ENCODE measurements at places on chromosomes 3 and 15. TPM values are rescaled to one million over a fixed set of nuclear protein-coding genes. Genes with fewer than 3 reads are reported as not detected.
A peak's percentile ranks its signal among the peaks of the same experiment; 100 is the strongest.

DNA sequence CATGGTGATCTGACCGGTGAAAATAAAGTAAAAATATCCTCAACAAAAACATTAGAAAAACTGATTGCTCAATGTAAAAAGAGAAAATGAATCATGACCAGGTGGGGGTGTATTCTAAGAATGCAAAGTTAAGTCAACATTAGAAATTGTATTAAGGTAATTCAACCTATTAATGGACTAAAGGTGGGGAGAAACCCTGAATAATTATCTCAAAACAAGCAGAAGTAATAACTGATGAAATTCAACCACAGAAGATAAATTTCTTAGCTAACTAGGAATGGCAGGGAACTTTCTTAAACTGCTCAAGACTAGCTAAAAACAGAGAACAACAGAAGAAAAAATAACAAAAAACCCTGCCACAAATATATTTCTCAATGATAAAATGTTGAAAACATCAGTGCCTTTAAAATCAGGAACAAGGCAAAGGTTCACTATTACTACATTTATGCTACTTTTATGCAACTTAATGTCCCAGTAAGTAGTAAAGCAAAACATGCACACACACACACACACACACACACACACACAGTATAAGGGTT, 204.4 kb upstream of the THBS1 start:
- no peaks in the 10 kb centered on the region for H3K27me3 ChIP-seq
- H3K27ac ChIP-seq = no peak overlapping the region
- H3K4me3 ChIP-seq = no peak overlapping the region
- H3K4me1 ChIP-seq = no peaks in the 10 kb centered on the region
- DNase-seq = no peak

- no peak overlapping the region for H3K27ac ChIP-seq
- DNase-seq = no peak
- no peak overlapping the region for H3K4me3 ChIP-seq
- H3K4me1 ChIP-seq = peaks cover 13% of the 10 kb centered on the region
- H3K27me3 ChIP-seq = no peaks in the 10 kb centered on the region
- peaks cover 50% of the 10 kb centered on the region for H3K36me3 ChIP-seq
These were observed 145.1 kb downstream of the GHSR start for GRCh38 chr3:172303181-172303580.

- H3K27me3 ChIP-seq = no peaks in the 10 kb centered on the region
- no peak overlapping the region for H3K4me3 ChIP-seq
- DNase-seq = no peak
- H3K27ac ChIP-seq = no peak overlapping the region
- H3K4me1 ChIP-seq = peaks cover 4% of the 10 kb centered on the region
These were observed 38.0 kb downstream of the INO80 start for GRCh38 chr15:41078125-41078524.

DNA sequence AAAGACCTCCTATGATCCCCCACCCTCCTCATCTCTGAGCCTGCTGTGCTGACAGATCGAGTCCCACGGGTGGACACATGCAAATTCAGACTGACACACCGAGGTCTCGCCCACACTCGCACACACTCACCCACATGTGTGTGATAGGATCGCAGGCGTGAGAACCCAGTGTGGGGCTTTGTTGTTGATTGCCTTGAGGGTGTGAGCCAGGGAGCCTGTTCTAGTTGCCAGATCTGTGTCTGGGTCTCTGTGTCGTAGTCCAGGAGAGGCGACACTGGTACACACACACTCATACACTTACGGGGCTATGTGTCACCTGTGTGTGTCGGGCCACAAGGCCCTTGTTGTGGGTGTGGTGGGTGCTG, 2.0 kb downstream of the EPHB3 start:
- no peak for DNase-seq
- no peaks in the 10 kb centered on the region for H3K36me3 ChIP-seq
- peak overlapping the region; percentile 70 for H3K4me3 ChIP-seq
- H3K27me3 ChIP-seq = peaks cover 13% of the 10 kb centered on the region
- no peak overlapping the region for H3K27ac ChIP-seq
- H3K4me1 ChIP-seq = peaks cover 30% of the 10 kb centered on the region

DNA sequence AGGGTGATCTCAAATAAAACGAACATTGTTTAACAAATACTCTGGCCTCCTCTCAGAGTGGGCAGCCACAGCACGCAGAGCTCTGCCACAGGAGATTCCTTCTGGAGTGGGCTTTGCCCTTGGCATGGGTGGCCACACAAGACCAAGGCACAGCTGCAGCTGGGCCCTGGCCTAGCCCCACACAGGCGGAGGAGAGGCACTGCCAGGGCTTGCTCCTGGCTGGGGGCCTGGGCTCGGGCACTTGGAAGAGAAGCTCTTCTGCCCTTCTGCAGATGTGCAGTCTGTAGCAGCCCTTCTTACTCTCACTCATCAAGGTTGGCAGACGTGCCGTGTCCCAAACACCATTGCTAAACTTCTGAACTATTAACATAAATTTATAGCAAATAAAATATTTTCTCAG, 67.2 kb downstream of the CRTC3 start:
- no peaks in the 10 kb centered on the region for H3K36me3 ChIP-seq
- no peak overlapping the region for H3K4me3 ChIP-seq
- no peak for DNase-seq
- H3K27ac ChIP-seq = no peak overlapping the region
- no peaks in the 10 kb centered on the region for H3K27me3 ChIP-seq

DNA sequence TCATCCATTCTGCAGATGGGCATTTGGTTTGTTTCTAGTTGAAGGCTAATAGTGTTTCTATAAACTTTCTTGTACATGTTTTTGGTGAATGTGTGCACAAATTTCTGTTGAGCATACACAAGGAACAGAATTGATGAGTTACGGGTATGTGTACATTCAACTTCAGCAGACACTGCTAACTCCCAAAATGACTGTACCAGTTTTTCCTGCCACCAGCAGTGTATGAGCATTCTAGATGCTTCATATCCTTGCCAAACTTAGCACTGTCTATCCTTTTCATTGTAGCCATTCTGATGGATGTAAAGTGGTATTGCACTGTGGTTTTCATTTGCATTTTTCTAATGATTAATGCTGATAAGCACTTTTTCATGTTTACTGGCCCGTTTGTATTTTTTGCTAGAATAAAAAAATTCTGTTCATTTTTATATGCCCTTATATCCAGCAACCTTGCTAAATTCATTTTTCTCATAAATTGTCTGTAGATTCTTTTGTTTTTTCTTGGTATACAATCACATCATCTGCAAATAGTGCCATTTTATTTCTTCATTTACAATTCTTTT, 110.2 kb downstream of the ATP1B3 start:
- no peak overlapping the region for H3K4me3 ChIP-seq
- H3K36me3 ChIP-seq = peaks cover 22% of the 10 kb centered on the region
- H3K4me1 ChIP-seq = no peaks in the 10 kb centered on the region
- no peak overlapping the region for H3K27ac ChIP-seq
- no peak for DNase-seq

DNA sequence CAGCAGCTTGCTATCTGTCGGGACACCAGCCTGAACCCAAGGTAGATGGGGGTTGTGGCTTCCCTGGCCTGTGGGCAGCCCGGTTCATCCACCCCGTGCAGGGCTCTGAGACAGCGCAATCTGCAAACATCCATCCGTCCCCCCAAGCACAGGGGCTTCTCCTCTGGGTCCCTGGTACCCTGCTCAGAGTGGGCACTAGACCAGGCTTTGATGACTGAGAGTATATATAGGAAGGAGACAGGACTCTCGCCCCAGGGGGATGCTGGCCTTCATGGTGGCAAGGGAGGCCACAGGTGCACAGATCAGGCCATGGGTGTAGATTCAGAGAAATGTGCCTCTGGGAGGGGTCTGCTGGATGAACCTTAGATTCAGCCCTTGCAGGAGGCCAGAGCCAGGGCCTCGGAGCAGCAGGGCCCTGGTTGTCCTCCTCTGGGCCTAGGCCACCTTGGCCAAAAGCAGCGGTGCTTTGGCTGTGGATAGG, 40.3 kb downstream of the CFAP100 start:
- H3K27ac ChIP-seq = no peak overlapping the region
- H3K36me3 ChIP-seq = no peaks in the 10 kb centered on the region
- DNase-seq = no peak
- H3K27me3 ChIP-seq = no peaks in the 10 kb centered on the region
- H3K4me3 ChIP-seq = no peak overlapping the region

- no peak overlapping the region for H3K4me3 ChIP-seq
- H3K27ac ChIP-seq = no peak overlapping the region
- H3K27me3 ChIP-seq = peaks cover 10% of the 10 kb centered on the region
- H3K4me1 ChIP-seq = no peaks in the 10 kb centered on the region
- no peak for DNase-seq
These were observed 208.1 kb downstream of the SV2B start for GRCh38 chr15:91308199-91308598.

DNA sequence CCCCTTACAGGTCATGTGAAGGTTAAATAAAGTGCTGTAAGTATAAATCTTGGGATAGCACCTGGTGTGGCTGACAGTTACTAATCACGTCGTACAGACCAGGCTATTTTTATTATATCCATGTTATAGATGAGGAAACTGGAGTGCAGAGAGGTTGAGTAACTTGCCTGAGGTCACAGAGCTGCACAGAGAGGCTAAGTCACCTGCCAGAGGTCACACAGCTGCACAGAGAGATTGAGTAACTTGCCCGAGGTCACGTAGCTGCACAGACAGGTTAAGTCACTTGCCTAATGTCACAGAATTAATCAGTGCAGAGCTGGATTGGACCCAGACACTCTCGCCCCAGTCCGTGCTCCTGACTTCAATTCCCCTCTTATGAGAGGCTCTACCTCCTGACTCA, 171.5 kb downstream of the NUP210 start:
- DNase-seq = no peak
- H3K27ac ChIP-seq = no peak overlapping the region
- H3K4me1 ChIP-seq = no peaks in the 10 kb centered on the region
- H3K4me3 ChIP-seq = no peak overlapping the region
- peaks cover 14% of the 10 kb centered on the region for H3K27me3 ChIP-seq
- H3K36me3 ChIP-seq = no peaks in the 10 kb centered on the region

Gene PLIN1
- not detected for total RNA-seq

Gene NUDT16
- 10.8 TPM for total RNA-seq

Gene GOLGA6B
- not detected for total RNA-seq

Gene LYSMD2
- 2.9 TPM for total RNA-seq

Gene ADAMTS7
- 2.4 TPM for total RNA-seq

Gene TLR9
- not detected for total RNA-seq

Gene MEGF11
- total RNA-seq = 7.3 TPM

DNA sequence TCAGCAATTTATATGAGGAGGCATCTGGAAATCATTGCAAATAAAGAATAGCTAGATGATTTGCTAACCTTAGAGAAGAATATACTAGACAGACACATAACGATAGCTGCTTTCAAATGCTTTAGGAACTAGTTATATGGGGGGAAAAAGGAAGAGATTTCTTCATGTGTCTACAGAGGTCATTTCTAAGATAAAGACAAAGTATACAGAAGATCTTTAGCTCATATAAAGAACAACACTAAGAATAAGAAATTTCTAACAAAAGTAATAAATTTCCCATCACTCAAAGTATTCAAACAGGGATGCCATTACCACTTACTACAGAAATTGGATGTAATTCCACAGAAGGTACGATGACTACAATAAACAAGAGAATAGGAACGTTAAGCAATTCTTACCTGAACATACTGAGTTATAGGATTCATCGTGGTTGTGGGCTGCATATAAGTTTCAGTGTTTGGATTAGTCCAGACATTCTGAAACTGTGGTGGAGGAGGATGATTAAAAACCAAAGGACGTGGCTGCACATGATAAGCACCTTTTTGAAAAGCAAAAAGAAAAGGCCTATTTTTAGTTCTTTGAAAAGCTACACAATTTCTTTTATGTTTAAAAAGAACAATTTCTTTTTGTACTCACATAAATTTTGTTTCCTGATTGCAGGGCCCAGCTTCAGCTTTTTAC, 8.7 kb downstream of the DAZL start:
- no peaks in the 10 kb centered on the region for H3K36me3 ChIP-seq
- no peak overlapping the region for H3K27ac ChIP-seq
- no peak overlapping the region for H3K4me3 ChIP-seq
- DNase-seq = no peak
- no peaks in the 10 kb centered on the region for H3K27me3 ChIP-seq

DNA sequence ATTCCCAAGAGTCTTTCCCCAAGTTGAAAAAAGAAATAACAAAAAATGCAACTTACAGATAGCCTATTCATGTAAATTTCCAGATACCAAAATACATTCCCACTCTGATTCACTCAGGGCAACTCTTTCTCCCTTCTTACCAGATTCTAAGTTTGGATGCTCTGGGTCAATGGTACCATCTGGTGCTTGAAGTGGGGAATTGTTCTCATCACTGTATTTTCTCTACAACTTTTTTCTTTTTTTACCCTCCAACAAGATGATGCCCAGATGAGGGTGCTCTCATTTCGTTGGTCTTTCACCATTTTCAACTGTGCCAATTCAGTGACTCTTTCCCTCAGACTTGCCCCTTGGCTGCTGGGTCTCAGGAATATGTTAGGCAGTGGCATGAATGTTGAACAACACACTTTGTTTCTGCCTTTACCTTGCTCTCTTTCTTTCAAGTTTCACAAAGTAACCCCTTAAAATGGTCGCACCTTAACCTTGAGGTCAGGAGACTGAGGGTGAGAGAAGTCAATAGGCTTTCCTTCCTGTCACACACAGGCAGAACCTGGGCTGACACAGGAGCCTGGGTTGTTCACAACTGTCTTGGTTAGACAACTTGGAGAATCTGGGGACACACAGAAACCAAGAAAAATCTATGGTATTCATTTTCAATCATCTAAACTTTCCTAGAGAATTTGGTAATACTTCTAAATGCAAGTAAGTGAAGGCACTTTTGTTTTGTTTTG, 330.7 kb upstream of the SLCO3A1 start:
- H3K27ac ChIP-seq = no peak overlapping the region
- no peak overlapping the region for H3K4me3 ChIP-seq
- DNase-seq = no peak

- H3K27ac ChIP-seq = no peak overlapping the region
- H3K36me3 ChIP-seq = no peaks in the 10 kb centered on the region
- H3K4me1 ChIP-seq = 0 out of 2 replicates have a peak, but pooled peaks cover 2% of the 10 kb centered on the region
- no peak for DNase-seq
These were observed 3.6 kb upstream of the GK5 start for GRCh38 chr3:142228964-142229363.

Gene DNAJA4
- total RNA-seq = not detected
